Fibroblast of villous mesenchyme (primary cell): ENCODE measurements at places on chromosomes 1 and 21.

DNA sequence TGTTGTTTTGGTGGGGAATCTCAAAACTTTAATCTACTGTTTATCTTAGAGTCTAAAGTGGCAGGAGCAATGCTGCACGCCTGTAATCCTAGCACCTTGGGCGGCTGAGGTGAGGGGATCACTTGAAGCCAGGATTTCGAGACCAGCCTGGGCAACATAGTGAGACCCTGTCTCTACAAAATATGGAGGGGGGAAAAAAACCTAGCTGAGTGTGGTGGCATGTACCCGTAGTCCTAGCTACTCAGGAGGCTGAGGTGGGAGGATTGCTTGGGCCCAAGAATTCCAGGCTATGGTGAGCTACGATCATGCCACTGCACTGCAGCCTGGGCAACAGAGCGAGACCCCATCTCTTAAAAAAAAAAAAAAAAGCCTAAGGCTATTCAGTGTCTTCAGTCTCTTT is 38.1 kb downstream of the POFUT2 start:
- no peak for DNase-seq

- no peak for DNase-seq
These were observed 5.9 kb downstream of the FNDC10 start for GRCh38 chr1:1593834-1594601.

- DNase-seq: peak; percentile 74
These were observed 2.5 kb downstream of the DISC1 start for GRCh38 chr1:231629132-231629531.

DNA sequence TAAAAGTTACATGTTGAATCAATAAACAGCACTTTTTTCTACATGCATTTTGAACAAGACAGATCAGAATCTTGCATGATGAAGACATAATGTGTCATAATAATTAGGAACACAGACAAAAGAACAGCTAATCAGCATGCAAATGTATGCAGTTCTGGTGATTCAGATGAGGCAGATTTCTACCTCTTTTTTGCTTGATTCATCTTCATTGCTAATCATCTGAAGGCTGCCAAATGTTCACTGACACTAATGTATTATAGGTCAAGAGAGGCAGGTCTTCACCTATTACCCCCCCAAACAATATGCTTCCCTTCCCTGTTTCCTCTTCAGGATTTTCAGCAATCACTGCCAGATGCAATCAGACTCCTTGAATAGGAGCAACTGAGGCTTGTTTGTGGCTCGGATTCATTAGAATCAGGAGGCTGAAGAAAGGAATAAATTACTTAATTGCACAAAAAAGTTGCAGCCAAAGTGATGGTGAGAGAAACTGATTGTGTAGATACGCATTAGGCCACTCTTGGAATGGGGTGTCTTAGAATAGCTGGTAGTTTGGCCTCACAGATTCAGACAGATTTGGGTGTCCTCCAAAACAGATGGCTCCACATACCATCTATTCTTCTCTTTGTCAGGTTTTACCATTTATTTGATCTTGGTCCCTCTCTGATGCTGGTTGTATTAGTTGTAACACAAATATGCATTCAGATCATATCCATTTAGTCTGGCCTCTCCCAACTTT is 275.4 kb downstream of the RPS6KC1 start:
- DNase-seq: no peak

GRCh38 chr21:30153697-30154340 is 12.8 kb downstream of the CLDN17 start:
- no peak for DNase-seq

DNA sequence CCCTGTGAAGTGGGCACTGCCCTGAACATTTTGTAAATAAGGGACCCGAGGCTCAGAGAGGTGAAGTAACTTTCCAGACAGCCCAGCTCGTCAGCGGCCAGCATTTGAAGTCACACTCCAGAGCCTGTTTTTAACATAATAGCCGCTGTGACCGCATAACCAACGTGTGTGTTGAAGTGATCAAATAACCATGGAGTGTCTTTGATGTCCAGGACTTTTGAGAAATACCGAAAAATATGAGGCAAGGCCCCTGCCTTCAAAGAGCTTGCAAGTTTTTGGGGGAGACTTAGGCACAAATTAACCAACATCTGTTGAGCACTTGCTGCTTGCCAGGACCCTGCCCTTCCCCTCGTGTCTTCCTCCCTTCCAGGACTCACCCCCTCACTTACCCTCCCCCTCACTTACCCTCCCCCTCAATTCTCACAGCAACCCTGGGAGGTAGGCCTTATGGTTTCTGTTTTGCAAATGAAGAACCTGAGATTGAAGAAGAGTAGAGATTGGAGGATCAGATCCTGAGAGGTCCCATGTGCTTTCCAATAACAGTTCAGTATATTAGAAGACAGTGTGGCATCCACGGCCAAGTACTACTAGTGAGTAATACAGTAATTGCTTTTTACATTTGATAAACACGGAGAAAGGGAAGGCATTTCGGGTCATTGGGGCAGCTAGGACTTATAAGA is 1.3 kb upstream of the SLC16A1 start:
- DNase-seq: peak; percentile 91

DNA sequence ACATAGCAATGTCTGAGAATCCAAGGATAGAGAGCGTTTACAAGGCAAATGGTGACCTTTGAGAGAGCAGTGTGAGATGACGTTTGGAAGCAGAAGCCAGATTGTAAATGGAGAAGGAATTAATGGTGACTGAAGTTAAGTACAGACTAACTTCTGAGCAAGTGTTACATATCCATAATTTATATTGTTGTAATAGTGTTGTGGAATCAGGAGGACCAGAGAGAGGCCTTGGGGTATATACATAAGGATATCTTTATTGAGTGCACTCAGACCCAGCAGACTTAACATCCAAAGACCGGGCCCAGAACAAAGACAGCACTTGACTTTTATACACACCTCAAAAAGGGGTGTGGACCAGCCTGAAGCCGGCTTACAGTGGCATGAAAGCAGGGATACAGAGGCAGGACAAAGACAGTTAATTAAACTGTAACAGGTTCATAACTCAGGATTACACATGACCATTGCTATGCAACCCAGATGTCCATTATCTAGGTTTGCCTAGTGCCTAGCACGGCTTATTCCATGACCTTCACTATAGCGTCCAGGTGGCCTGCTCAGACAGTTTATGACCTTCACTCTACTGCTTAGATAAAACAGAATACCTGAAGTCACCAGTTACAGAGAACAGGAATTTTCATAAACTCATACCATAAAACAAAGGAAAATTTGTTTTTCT is 2.7 kb upstream of the MGST3 start:
- DNase-seq: no peak

GRCh38 chr1:87132284-87132870 is 196.3 kb upstream of the LMO4 start:
- no peak for DNase-seq

GRCh38 chr1:151058692-151059091 is 730 bp downstream of the CDC42SE1 start:
- peak; percentile 48 for DNase-seq

GRCh38 chr1:62726011-62726442 is 37.8 kb upstream of the DOCK7 start:
- peak; percentile 16 for DNase-seq

- DNase-seq: peak; percentile 51
These were observed 197.0 kb upstream of the UBE2U start for GRCh38 chr1:64006276-64007051.

DNA sequence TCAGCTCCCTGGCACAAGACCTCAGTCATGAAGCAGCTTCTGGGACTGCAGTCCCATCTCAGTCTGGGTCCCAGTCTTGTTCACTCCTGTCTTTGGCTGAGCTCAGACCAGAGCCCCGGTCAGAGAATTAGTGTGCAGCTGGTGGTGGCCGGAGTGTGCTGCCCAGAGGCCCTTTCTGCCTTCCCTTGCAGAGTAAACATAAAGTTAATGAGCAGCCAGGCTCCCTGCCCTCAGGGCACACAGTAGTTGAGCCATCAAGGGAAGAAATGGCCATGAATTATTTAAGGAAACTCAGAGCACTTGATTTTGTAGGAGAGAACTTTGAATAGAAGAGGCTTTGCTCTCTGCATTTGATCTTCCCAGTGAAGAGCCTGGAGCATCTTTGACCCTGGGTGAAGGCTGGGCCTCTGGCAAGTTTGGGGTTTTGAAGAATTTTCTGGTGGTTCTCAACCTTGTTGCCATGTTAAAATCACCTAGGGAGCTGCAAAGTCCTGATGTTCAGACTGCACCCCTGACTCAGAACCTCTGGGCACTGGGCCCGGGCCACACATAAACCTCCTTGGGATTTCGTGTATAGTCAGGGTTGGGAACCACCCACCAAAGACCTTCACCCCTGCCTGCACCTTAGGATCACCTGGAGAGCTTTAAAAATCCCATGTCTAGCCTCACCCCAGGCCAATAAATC is 26.4 kb upstream of the SELENON start:
- peak; percentile 40 for DNase-seq

DNA sequence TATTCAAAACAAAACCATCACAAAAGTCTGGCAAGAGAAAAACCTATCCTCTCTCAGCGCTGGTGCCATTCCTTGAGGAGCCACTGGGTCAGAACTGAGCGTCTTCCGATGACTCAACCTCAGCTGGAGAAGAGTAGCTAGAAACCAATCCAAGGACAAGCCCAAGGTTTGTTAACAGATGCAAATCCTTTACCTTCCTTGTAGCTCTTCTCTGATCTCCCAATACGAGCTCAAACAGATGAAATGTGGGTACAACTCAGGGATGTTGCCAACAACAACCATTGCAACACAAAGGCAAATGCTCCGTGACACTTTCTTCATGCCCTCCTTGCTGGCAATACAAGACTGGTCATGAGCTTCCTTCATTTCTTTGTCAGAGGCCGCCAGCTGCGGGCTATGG is 337.1 kb downstream of the SIPA1L2 start:
- no peak for DNase-seq

DNA sequence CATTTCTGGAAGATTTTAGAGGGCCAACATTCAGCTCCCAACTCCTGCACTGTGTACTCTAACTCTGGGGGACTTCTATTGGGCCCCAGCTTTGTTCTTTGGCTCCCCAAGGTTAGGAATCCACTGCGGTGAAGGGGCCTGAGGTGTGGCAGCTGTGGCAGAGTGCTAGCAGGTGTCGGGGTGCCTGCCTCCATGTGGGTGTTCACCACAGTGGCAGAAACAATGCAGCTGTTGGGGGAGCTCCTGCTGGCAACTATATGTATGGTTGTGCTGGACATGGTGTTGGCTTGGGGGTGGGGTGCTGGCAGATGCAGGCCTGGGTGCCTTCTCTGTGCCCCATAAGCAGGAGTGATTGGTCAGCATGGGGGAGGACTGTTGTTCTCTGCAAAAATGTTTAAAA is 95.5 kb downstream of the ST6GALNAC3 start:
- no peak for DNase-seq

- DNase-seq: no peak
These were observed 12.6 kb downstream of the CDKN2C start for GRCh38 chr1:50982611-50983010.

GRCh38 chr1:938088-938683 is 14.5 kb downstream of the SAMD11 start:
- peak; percentile 42 for DNase-seq

DNA sequence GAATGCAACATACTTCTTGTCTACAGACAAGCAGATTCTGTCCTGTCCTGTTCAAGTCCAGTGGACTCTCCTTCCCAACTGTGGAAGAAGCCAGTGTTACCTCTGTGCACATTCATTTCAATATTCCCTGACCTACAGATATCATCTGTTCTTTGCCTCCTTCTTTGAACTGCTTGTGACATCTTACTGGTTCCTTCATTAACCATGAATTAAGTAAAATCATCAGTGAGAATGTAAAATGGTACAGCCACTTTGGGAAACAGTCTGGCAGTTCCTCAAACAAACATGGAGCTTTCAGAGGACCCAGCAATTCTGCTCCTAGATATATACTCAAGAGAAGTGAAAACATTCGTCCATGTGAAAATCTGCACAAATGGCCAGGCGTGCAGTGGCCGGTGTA is 6.8 kb downstream of the SRARP start:
- DNase-seq: no peak
